ENCODE measurements at places on chromosomes 16 and 17. TPM values are rescaled to one million over a fixed set of nuclear protein-coding genes. Genes with fewer than 3 reads are reported as not detected.

The CCL17 gene
- not detected for polyA plus RNA-seq

GRCh38 chr17:81888105-81888987, 3.0 kb downstream of the ALYREF start:
- DNase-seq: no peak

- DNase-seq: no peak
These were observed 5.6 kb downstream of the ALOX12 start for GRCh38 chr17:7001318-7001961.

GRCh38 chr17:31490019-31490650, 98.7 kb downstream of the RAB11FIP4 start:
- DNase-seq: no peak

DNA sequence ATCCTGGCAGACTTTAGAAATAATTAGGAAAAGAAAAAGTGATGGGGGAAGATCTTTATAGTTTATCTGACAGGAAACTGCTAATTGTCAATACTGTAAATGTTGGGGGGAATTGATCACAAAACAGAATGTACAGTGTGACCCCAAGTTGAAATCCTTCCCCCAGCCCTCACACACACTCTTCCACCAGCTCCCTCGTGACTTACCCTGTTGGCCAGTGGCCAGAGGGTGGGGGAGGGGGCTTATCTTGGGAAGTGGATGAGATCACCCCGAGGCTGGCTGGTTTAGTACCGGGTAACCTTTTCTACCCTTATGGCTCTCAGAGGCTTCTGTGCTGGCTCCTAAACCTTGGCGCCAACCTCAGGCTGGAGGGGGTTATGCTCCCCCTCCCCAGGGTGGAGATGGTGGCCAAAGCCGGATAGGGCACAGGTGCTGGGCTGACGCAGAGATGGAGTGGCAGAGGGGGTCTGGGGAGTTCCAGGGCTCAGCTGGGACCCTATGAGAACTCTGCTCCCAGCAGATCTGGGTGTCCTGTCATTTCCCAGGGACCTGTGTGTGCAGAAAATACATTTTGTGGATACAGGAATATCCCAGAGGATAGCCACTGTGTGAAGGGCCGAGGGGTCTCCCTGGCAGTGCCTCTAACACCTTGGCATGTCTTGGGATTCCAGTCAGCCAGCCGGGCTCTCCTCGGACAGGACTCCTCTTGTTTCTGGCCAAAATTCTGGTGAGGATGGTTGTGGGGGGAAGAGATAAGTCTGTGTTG, 18.6 kb downstream of the CDH16 start:
- DNase-seq: peak; percentile 80

DNA sequence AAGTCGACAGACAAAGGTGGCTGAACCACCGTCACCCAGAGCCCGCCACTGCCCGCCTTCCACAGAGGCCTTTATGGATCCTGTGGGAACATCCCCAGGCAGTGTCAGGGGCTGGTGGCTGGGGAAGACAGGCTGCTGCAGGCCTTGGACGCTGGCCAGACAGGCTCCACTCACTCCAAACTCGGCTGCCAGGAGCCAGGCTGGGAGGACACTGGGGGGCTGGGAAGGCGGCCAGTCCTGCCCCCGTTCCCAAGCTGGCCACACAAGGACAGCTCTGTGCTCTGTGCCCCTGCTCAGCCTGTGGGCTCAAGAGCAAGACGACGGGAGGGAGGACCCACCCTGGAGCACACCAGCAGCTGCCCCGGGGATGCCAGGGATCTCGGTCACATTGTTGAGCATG, 7.6 kb upstream of the LCAT start:
- DNase-seq: no peak

- DNase-seq: no peak
These were observed 41.5 kb downstream of the TK2 start for GRCh38 chr16:66508248-66508913.
